ENCODE measurements at places on chromosomes 11 and 22.

DNA sequence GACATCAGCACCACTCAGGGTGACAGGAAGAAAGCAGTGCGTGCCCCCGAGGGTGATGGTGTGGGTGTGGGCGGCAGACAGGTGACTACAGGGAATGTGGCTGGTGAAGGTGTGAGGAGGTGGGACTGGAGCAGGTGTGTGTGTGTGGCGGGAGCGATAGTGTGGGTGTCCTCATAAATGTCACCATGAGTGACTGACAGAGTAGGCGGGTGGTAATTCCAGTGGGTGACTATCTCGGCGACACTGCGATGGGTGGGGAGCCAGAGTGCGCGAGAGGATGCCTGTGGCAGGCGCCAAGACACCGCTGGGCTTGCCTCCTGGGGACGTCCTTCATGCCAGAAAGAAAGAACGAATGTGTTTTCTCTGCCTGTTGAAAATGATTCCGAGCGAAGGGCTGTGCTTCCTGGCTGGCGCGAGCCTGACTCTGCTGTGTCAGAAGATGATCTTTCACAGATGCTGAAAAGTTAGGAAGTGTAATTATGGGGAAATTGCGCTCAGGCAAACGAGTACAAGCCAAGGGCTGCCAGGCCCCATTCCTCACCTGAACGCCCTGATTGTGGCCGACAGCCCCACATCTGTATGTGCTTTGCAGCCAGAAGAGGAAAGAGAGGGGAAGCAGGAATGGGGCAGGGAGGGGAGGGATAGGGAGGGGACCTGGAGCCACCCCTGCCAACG, 98.8 kb upstream of the CD82 start:
- DNase-seq, result no peak

DNA sequence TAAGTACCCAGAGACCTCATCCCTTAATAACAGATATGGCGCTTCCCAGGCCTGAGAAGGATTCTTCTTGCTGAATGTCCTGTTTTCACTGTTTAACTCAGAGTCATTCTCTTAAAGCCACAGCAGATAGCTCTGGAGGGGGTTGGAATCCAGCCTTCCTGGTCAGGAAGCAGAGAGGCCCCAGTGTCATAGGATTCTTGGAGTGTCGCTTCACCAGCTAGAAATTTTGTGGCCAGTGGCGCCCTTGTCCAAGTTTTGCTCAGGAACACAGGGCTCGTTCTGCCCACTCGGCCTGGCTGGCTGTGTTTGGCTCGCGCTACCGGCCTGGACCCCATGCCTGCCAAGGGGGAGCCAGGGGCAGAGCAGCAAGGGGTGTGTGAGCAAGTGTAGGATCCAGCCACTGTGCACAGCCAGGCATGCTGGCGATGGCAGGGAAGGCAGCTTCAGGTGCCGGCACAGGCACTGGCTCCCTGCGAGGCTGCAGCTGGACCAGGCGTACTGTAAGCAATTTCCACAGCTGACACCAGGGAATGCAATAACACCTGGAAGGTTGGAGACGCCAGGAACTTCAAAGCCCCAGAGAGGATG, 214.8 kb upstream of the SESN3 start:
- DNase-seq, result no peak

DNA sequence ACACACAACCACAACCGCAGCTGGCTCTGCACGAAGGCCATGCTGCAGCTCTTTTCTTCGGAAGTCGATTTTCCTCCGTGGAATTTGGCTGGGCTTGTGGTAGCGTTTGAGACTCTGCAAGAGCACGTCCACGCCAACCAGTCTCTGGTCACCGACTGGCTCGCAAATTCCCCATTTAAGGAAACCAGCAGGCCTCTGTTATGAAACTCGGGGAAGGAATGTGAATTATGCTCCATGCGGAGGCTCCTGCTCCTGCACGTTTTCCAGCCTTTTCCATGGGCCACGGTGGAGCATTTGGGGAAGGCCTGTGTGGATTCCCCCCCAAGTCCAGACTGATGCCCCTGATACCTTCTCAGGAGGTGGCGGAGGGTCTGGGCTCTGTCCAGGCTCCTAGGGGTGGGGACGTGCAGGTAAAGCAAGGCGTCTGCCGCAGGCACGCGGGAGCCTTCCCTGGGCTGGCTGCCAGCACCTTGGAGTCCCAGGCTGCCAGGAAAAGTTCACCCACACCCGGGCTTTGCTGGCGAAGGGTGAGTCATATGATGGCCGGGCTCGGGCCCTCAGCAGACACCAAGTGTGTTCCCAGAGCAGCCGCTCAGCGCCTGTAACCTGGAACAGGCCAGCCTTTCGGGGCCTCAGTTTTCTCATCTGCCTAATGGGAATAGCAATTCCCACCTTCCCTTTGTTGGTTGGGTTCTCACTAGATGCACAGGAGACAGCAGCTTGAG, 41.9 kb downstream of the LRP5 start:
- DNase-seq, result no peak

DNA sequence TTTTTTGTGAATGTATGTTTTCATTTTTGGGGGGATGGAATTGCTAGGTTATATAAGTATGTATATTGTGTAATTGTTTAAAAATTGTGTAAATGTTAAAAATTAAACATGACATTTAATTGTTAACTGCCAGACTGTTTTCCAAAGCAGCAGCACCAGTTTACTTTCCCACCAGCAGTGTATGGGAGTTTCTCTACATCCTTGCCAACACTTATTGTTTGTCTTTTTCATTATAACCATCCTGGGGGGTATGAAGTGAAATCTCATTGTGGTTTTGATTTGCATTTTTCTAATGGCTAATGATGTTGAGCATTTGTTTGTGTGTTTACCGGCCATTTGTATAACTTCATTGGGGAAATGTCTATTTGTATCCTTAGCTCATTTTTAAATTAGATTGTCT, 31.7 kb upstream of the RRAS2 start:
- no peak for DNase-seq

DNA sequence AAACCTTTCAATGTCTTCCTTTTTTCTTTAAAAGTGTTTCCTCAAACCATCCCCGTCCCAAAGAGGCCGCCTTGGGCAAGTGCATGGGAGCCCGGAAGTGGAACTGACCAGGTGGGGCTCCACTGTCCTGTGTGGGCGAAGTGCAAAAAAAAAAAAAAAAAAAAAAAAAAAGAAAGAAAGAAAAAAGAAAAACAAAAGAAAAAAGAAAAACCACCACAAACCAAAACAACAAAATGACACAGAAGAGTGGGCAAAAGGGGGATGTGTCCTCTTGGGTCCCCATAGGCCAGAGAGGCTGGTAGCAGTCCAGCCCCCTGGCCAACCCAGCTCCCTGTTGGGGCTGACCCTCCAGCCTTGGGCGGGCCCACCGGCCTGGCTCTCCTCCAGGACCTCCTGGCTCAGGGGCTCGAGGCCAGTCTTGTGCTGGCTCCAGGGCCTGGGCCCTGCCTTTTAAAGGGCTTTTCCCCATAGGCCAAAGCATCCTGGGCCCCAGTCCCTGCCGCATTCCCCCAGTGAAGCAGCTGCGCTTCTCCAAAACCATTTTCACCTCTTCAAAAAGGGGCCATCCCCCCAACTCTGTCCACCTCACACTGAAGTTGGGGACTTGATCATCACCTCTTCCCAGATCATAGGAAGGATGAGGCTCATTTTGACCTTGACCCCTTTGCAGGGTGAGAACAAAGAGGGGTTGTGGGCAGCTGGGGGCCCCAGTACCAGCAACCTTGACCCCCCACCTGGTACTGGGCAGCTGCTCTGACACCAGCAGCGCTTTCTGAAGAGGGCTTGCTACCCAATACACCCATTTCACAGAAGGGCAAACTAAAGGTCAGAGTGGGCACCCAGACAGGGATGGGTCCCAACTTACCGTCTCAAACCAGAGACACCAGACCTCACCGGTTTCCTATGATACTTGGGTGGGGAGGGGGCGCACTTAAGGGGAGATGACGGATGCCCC, 9.4 kb downstream of the CBX6 start:
- DNase-seq, result no peak

Measured in NCI-H1105 treated with DMSO at 0.1 percent for 48 hours (cell line).